SK-N-DZ (cell line): ENCODE measurements at places on chromosomes 1 and 21.

DNA sequence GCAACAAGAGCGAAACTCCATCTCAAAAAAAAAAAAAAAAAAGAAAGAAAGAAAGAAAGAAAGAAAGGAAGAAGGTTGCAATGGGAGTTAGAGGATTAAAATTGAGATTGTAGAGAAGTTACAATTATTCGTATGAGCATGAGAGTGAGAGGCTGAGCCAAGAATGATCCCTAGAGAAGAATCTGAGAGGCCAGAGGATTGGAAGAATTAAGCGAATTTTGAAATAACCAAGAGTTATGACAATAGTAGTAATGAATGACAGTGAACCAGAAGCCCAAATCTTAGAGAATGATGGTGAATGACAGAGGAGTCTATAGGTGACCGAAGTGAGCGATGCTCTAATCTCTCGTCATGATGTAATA lies 369 bp upstream of the ZYG11B start:
- no peak for DNase-seq

GRCh38 chr1:19557609-19558051 lies 72.3 kb upstream of the CAPZB start:
- no peak for DNase-seq

- no peak for DNase-seq
Observed at GRCh38 chr1:178536844-178537371, 24.0 kb downstream of the TEX35 start.

DNA sequence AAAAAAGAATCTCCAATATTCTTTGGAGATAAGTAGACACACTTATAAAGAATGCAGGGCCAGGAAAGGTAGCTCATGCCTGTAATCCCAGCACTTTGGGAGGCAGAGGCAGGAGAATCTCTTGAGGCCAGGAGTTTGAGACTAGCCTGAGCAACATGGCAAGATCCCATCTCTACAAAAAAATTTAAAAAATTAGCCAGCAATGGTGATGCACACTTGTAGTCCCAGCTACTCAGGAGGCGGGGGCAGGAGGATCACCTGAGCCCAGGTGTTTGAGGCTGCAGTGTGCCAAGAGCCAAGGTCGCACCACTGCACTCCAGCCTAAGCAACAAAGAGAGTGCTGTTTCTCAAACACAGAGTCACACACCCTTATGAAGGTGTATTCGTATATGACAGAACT lies 385.0 kb downstream of the SMYD3 start:
- no peak for DNase-seq
